Heart left ventricle (tissue), 16 donors: ENCODE measurements at places on chromosomes 4 and X.

GRCh38 chrX:30010471-30010870 is 204.9 kb upstream of the MAGEB2 start:
- H3K27ac ChIP-seq, result no peak overlapping the region
- no peaks in the 10 kb centered on the region for H3K36me3 ChIP-seq
- H3K27me3 ChIP-seq, result no peaks in the 10 kb centered on the region
- no peak overlapping the region for H3K4me3 ChIP-seq

DNA sequence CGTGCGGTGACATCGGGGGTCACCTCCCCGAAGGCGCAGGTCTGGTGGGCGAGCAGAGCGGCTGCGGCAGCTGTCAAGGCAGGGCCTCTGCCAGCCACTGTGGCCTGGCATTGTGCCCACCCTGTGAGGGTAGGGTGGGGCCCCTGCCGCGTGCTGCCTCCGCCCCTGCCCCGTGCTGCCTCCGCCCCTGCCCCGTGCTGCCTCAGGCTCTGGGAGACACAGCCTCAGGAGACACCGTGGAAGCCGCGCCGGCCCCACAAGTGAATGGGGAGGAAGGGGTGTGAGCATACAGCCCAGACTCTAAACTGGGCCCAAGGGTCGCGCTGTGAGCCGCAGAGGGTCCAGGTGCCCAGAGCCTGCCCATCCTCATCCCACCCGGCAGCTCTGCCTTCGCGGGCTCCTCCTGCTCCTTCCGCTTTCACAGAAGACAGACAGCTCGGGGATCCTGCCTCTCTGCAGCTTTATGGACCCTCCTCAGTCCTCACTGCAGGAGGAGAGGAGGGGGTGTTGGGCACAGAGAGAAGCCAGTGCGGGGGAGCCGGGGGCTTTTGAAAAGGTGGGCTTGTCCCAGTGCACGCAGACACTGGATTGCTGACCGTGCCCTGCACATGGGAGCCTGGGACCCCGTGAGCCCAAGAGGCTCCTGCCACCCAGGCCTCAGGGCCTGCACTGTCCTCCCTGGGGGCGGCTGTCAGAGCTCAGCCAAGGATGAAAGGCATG is 27.4 kb downstream of the PCGF3 start:
- no peaks in the 10 kb centered on the region for H3K4me1 ChIP-seq
- peak; percentile 55 for DNase-seq
- H3K27ac ChIP-seq, result no peak overlapping the region
- no peak overlapping the region for H3K4me3 ChIP-seq

GRCh38 chrX:57573754-57574153 is 18.1 kb upstream of the ZXDB start:
- DNase-seq, result no peak
- no peaks in the 10 kb centered on the region for H3K27me3 ChIP-seq
- no peak overlapping the region for H3K27ac ChIP-seq
- no peak overlapping the region for H3K4me3 ChIP-seq

- H3K27me3 ChIP-seq, result no peaks in the 10 kb centered on the region
- no peak for DNase-seq
- H3K36me3 ChIP-seq, result no peaks in the 10 kb centered on the region
Measured at GRCh38 chr4:188697243-188697642, 558.0 kb downstream of the TRIML1 start.

GRCh38 chrX:154819771-154820341 is 14.6 kb upstream of the MPP1 start:
- no peaks in the 10 kb centered on the region for H3K4me1 ChIP-seq
- no peaks in the 10 kb centered on the region for H3K27me3 ChIP-seq
- H3K36me3 ChIP-seq, result no peaks in the 10 kb centered on the region
- no peak overlapping the region for H3K27ac ChIP-seq
- no peak for DNase-seq

GRCh38 chrX:134713618-134714107 is 55.4 kb upstream of the PLAC1 start:
- no peaks in the 10 kb centered on the region for H3K27me3 ChIP-seq
- H3K36me3 ChIP-seq, result no peaks in the 10 kb centered on the region
- peaks cover 4% of the 10 kb centered on the region for H3K4me1 ChIP-seq
- H3K27ac ChIP-seq, result no peak overlapping the region
- no peak for DNase-seq

- no peak for DNase-seq
- no peak overlapping the region for H3K27ac ChIP-seq
- H3K4me3 ChIP-seq, result no peak overlapping the region
- H3K4me1 ChIP-seq, result no peaks in the 10 kb centered on the region
- H3K36me3 ChIP-seq, result peaks cover 16% of the 10 kb centered on the region
Measured at GRCh38 chr4:75800972-75801371, 76.6 kb downstream of the USO1 start.

GRCh38 chr4:142203505-142203904 is 567.1 kb downstream of the IL15 start:
- H3K4me1 ChIP-seq, result peaks cover 6% of the 10 kb centered on the region
- no peak for DNase-seq
- no peaks in the 10 kb centered on the region for H3K27me3 ChIP-seq
- no peak overlapping the region for H3K27ac ChIP-seq
- no peak overlapping the region for H3K4me3 ChIP-seq

GRCh38 chr4:111630705-111631104 is 514.5 kb upstream of the FAM241A start:
- no peaks in the 10 kb centered on the region for H3K27me3 ChIP-seq
- H3K4me3 ChIP-seq, result no peak overlapping the region
- H3K27ac ChIP-seq, result no peak overlapping the region
- no peaks in the 10 kb centered on the region for H3K4me1 ChIP-seq
- DNase-seq, result no peak
